Activated CD4-positive, alpha-beta T cell treated with anti-CD3 and anti-CD28 coated beads, Interleukin-2, amount 10 ng/mL, durations not matched to agents 7 days and 5 days (primary cell): ENCODE measurements at places on chromosomes 5 and 9.

GRCh38 chr9:98074115-98074990, 17.8 kb downstream of the NANS start:
- peak; percentile 70 for DNase-seq

- DNase-seq, result no peak
Measured at GRCh38 chr9:133543772-133544467, 9.4 kb downstream of the ADAMTSL2 start.

- DNase-seq, result no peak
Measured at GRCh38 chr5:150065886-150066285, 20.5 kb downstream of the CSF1R start.

DNA sequence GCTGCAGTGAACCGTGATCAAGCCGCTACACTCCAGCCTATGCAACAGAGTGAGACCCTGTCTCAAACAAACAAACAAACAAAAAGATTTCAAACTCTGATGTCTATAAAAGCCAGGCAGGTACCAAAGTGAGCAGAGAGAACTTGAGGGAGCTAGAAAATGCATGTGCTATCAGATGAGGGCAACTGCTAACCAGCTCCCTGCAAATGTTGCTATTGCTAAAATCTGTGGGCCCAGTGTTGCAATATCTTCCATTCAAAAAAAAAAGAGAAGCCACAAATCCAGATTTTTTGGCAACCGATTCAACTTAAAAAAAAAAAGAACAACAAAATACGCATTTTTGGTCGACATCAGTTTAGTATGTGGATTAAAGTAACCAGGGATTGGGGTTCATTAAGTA, 5.5 kb downstream of the UBE2D2 start:
- no peak for DNase-seq

- no peak for DNase-seq
Measured at GRCh38 chr5:141743866-141744272, 61.8 kb upstream of the ARAP3 start.

DNA sequence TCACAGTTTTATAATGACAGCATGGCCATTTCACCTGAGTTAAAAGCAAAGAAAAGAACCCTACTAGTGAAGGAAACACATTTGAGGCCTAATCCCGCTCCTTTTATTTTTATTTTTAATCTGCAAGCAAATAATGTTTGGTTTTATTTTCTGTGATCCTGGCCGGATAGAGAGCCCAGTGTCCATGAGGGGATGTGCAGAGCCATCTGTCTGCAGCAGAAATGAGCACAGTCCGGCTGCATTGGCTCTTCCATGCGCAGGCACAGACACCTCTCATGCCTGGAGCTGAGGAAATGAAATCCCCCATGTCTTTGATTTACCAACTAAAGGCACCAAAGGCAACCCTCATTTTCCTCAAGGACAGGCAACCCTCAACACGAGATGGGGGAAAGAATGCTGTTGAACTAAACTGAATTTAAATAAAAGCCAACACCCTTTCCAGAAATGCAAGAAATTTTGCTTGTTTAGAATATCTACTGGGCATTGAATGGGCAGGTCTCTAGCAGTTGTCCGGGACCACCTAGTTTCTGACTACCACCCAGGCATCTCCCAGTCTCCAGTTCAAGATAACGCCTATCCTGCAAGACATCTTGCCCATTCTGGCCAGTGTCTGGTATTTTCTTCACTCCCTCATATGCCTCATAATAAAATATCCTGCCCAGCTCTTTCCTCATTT, 47.9 kb upstream of the SEMA6A start:
- no peak for DNase-seq

GRCh38 chr5:179113945-179114641, 53.9 kb downstream of the ZNF354C start:
- no peak for DNase-seq

- DNase-seq, result no peak
Measured at GRCh38 chr5:37840053-37841034, 503 bp upstream of the GDNF start.

- no peak for DNase-seq
Measured at GRCh38 chr5:77015938-77016569, 14.2 kb upstream of the AGGF1 start.

GRCh38 chr5:36606428-36607113, at the start of gene SLC1A3:
SLC1A3 (plus strand) TSS chr5:36606606; CDS start chr5:36608424, 1,818 bp downstream.
- DNase-seq, result peak; percentile 30

- no peak for DNase-seq
Measured at GRCh38 chr9:26863074-26863473, 29.5 kb downstream of the CAAP1 start.

DNA sequence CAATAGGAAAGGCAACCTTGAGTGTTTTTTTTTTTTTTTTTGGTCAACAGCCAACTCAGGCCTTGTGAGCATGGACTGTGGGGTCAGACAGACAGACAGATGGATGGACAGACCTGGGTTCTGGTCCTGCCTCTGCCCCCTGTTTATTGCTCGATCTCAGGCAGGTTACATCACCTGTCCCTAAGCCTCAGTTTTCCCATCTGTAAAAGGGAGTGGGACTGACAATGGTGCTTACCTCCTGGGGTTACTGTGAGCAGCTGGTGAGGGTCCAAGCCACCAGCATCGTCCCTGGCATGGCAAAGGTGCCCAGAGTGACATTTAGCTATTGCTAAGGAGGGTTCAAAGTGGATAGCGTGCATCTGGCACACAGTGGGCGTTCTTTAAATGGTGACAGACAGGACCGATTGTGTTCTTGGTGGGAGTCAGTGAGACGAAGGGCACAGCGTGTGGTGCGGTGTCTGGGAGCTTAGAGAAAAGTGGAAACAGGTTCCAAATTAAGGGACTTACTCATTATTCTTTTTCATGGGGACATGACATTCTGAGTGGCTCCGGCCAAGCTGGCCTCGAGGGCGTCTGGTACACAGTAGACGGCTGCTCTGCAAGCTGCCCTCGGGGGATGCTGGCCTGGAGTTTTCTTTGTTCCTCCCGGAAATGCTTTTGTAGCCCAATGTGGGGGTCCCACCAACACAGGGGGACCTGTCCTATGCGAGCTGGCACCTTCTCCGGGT, 72.1 kb downstream of the COL27A1 start:
- no peak for DNase-seq

- peak; percentile 53 for DNase-seq
Measured at GRCh38 chr9:37390759-37391158, 31.7 kb upstream of the GRHPR start.

GRCh38 chr9:135448663-135449100, 30.9 kb upstream of the PPP1R26 start:
- DNase-seq, result no peak

GRCh38 chr5:180332861-180333260, 20.3 kb downstream of the GFPT2 start:
- no peak for DNase-seq

- no peak for DNase-seq
Measured at GRCh38 chr5:168304349-168304748, 12.9 kb downstream of the WWC1 start.
